ENCODE measurements at places on chromosomes 1 and 21.

GRCh38 chr1:39940253-39940652, 14.7 kb upstream of the MFSD2A start:
- no peak for DNase-seq

DNA sequence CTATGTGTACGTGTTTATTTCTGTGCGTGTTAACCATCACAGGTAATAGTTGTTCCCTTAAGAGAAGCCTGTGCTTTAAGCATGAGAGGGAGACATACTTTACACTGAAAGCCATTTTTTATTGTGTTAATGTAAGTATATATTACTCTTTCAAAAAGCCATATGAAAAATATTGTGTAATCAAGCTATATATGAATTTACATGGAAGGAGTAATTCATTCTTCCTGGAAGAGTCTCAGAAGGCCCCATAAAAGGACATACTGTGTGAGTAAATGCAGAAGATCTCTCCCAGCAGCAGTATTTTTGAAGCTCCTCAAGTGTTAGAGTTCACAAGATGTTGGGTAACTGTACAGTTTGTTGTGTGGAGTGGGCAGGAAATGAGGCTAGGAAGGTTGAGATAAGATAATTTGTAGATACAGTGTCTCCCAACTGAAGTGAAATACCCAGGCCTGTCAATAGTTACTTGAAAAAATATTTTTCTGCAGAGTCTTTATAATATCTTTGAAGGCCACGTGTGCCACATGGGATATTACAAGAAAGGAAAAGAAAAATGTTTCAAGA, 138.3 kb downstream of the PTGER3 start:
- no peak for DNase-seq

GRCh38 chr1:24278726-24279125, 40.4 kb upstream of the GRHL3 start:
- no peak for DNase-seq

GRCh38 chr1:4045397-4046010, 145.4 kb upstream of the C1orf174 start:
- no peak for DNase-seq

GRCh38 chr1:40802078-40802741, 18.6 kb downstream of the KCNQ4 start:
- DNase-seq = peak; percentile 86

- DNase-seq = no peak
Observed at GRCh38 chr1:172906778-172907592, 143.8 kb downstream of the TNFSF18 start.

DNA sequence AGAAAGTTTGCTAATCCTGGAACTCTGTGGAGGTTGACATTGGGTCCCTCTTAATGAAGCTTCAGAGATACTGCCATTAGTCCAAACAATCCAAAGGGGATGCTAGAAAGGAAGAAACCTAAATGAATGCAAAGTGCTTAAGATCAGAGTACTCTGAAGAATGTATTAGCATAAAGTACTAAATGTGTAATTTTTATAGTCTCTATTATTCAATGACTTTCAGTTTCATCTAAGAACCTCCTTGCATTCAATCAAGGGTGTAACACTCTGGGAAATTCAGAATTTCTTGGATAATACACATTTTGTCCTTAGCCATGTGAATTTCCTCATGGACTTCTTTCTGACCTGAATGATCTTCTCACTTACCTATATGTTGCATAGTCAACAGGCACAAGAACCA, 1078.5 kb upstream of the ADGRL4 start:
- no peak for DNase-seq

DNA sequence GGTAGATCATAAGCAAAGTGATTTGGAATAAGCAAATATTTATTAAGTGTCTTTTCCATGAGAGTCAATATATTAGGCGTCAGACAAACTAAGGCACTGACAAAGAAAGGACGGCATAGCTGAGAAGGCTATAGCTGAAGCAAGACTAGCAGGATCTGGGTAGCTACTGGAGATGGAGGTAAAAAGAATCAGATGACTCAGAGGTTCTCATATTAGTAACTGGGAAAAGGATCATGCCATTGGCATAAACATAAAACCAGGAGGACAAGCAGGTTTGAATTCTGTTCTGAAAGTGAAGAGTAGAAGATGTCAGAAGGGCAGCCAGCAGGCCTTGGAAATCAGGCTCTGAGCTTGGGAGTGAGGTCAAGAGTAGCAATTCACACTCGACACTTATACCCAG, 531.9 kb downstream of the PTPRC start:
- no peak for DNase-seq

- peak; percentile 72 for DNase-seq
Observed at GRCh38 chr1:31672986-31673385, 28.3 kb upstream of the PEF1 start.

DNA sequence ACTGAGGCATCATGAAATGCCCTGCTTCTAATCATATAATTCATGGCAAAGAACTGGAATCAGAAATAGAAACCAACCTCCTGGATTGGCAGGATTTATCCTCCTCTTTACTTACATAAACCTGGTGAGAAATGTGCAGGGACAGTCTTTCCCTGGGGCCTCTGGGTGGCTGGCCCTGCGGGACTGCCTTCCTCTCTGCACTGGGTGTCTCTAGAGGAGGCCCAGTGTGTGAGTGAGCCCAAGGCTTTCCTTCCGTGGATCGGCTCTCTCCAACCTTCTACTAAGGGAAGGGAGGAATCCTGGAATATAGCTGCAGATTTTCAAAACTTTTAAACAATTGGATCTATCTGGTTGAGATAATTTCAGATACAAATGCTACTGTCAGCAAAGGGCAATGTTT, 11.4 kb upstream of the ATP1A1 start:
- DNase-seq = no peak

GRCh38 chr1:168609741-168610510, 33.5 kb downstream of the XCL1 start:
- no peak for DNase-seq

- DNase-seq = no peak
Observed at GRCh38 chr1:75855010-75855409, 58.3 kb downstream of the MSH4 start.

GRCh38 chr21:32475162-32475812, 62.8 kb downstream of the EVA1C start:
- peak; percentile 51 for DNase-seq

DNA sequence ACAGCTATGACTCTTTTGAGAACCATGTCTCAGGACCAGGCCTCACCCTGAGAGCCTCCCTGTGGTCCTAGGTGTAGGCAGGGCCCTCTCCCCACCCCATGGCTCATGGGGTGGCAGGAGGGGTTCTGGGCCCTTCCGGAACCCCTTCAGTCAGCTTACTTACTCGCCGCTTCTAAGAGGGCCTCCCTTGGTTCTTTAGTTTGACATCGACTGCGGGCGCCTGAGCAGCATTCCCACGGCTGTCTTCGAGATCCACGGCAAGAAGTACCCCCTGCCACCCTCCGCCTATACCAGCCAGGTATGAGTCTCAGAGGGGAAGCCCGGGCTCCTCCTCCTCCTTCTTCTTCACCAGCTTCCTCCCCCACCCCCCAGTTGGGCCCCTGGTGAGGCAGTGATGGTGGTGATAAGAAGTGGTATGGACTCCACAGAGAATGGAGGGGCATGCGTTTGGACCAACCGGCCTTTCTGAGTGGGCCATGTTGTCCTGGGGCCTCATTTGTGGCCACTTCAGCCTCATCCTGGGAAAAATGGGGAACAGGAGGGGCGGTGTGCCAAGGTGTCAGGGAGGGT, 28.9 kb downstream of the KCNA10 start:
- no peak for DNase-seq
